K562 (cell line): ENCODE measurements at places on chromosomes 5 and 9. TPM values are rescaled to one million over a fixed set of nuclear protein-coding genes. Genes with fewer than 3 reads are reported as not detected.

Gene SLC1A1
- total RNA-seq, result 0.07 and 0.16 TPM in 2 replicates

Gene SLC28A3
- not detected in 2 replicates for total RNA-seq

Gene TSSK1B
- not detected in 2 replicates for total RNA-seq

Gene GADD45G
- total RNA-seq, result 0.20 TPM in 1 of 2 replicates, not detected in the other

Gene ARHGEF39
- 15.1 and 16.1 TPM in 2 replicates for total RNA-seq

Gene PCDHA7
- not detected in 2 replicates for total RNA-seq

Gene BTNL8
- 0.13 TPM in 1 of 2 replicates, not detected in the other for total RNA-seq

Gene NACC2
- total RNA-seq, result 22.2 and 25.1 TPM in 2 replicates

Gene RLN2
- not detected in 2 replicates for total RNA-seq

Gene CDX1
- total RNA-seq, result 0.16 TPM in 1 of 2 replicates, not detected in the other

Gene MEIKIN
- total RNA-seq, result not detected in 2 replicates

Gene KCNV2
- not detected in 2 replicates for total RNA-seq

Gene ZCCHC9
- total RNA-seq, result 40.3 and 42.0 TPM in 2 replicates

Gene EIF4EBP3
- 5.7 and 7.7 TPM in 2 replicates for total RNA-seq

Gene CD180
- total RNA-seq, result not detected in 2 replicates

Gene B4GALT1
- total RNA-seq, result 22.0 and 26.8 TPM in 2 replicates

Gene CHSY3
- not detected in 2 replicates for total RNA-seq

Gene IL9
- total RNA-seq, result not detected in 2 replicates

Gene RELL2
- total RNA-seq, result 22.9 and 23.3 TPM in 2 replicates

Gene F12
- total RNA-seq, result 18.3 and 22.6 TPM in 2 replicates

Gene TTLL11
- 4.2 and 4.4 TPM in 2 replicates for total RNA-seq

Gene FYB1
- total RNA-seq, result 17.4 and 22.5 TPM in 2 replicates

Gene NUTM2G
- total RNA-seq, result not detected in 2 replicates

Gene FGF18
- total RNA-seq, result 0.18 TPM in 1 of 2 replicates, not detected in the other
